ENCODE measurements at places on chromosomes 2 and 18.

GRCh38 chr2:106159866-106160785, 34.0 kb downstream of the UXS1 start:
- no peak for DNase-seq

DNA sequence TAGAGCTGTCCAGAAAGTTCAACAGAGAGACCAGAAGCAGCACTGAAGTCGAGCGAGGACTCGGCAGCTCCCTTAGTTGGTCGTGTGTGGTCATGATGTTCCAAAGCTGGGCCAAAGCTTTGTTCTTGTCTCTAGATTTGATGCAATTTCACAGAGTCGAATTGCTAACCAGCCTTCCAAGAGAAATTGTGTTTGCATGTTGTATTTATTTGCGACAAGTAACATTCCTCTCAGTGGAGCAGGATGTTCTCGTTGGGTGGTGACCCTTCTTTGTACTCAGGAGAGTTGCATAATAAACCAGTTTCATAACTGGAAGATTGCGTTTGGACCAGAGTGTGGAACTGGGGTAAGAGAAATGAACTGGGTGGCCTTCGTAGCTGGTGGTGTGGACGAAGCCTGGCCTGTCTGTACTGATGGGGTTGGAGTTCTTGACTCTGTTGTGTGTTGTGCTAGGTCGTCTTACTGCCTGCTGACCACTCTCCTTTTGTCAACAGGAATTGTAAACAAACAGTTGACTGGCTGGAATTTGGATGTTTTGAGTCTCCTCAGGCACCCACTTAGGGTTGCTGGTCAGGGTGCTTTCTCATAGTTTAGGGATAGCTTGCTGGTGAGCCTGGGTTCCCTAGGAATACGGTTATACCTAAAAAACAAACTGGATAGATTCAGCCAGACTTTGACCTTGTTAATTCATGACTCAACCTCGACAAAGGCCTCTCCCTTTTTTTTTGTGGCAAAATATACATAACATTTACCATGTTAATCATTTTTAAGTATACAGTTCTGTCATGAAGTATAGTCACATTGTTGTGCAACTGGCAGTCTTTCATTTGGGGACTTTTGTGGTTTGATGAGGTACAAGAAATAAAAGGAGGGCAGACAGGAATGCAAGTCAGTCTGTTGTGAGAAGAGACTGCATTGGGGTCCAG, 28.9 kb upstream of the TOGARAM2 start:
- no peak for DNase-seq

GRCh38 chr2:170176212-170176611, 1.7 kb upstream of the MYO3B start:
- peak; percentile 84 for DNase-seq

GRCh38 chr2:223597076-223597475, 5.1 kb downstream of the SCG2 start:
- no peak for DNase-seq
